ENCODE measurements at places on chromosomes 6 and 20.

DNA sequence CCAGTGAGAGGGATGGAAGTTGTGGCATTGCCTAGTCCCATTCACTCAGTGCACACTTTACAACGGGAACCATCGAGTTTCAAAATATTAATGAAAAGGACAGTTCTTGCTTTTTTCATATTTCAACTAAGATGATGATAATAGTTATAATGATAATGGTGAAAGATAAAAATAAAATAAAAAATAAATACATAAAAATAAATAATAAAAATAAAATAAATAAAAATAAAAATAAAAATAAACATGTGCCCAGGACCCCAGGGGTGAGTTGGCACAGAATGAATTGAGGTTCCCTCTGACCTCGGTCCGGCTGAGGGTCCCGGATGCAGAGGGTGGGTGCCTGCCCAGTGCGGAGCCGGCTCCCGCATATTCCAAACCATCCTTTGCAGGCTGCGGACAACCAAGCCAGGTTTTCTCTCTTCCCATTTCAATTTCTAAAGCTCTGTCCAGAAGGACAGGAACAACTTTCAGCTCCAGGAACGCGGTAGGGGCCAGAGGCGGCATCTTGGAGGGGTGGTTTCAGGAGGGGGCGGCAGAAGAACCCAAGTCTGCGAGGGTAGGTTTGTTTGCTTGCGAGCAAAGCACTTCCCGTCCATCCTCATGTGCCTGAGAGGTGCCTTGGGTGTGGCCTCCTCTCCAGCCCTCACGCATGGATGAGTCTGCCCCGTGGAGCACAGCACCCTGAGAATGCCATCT is 236.8 kb downstream of the DLL1 start:
- no peak for DNase-seq

DNA sequence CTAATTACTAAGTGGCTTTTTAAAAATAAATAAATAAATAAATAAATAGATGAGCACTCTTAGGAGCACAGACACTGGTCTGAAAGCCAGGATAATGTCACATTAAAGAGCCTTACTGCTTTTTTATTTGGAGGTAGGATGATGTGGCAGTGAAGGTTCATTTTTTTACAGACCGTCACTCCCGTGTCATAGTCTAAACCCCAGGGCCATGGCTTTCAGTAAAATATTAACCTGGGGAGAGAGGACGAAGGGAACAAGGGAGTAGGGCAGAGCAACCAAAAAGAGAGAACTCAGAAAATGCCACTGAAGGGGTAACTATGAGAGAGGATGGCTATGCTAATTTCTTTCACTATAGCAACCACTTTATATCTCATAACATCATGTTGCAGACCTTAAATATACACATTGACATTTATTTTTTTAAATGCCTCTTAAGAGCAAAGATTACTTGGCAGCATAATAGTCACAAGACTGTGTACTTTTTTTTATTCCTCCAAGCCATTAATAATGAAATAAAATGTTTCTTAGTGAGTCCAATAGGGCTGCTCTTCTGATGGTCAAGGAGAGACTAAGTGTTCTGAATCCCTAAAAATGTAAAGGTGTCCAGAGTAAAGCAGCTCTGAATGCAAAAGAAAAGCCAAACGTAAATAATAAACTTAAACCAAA is 100.9 kb upstream of the SIM1 start:
- no peak for DNase-seq

DNA sequence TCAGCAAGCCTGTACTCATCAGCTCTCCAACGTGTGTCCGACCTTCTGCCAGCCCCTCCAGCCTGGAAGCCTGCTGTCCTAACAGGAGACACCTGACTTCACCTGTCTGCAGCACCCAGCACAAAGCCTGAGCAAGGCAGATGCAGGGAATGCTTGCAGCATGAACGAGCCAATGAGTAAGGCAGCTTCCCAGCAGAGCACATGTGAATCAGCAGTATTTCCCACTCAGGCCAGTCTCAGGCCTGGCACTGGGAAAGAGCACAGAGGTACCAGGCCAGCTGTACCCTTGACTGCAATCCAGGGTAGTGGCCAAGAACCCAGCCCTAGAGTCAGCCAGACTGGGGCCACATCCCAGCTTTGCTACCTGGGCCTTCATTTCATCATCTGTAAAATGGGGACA is 120.8 kb downstream of the MAFB start:
- no peak for DNase-seq

GRCh38 chr20:15603978-15604805 is 969.1 kb downstream of the KIF16B start:
- no peak for DNase-seq

DNA sequence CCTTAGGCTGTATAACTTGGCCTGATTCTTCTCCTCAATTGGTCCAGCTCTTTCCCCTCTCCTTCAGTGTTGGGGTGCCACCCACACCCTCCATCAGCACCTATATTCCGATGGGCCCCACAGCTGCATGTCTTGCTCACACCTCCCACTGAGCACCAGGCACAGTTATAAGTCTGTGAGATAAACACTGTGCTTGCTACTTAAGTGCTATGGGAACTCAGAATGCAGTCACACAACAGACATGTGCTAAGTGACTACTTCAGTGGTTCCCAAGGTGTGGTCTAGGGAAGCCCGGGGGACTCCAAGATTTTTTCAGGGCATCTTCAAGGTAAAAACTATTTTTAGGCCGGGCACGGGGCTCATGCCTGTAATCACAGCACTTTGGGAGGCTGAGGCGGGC is 7.3 kb downstream of the ZC3H12D start:
- DNase-seq = no peak

Data from activated CD4-positive, CD25-positive, alpha-beta regulatory T cell treated with anti-CD3 and anti-CD28 coated beads, Interleukin-2, amount 50 U/mL, for 72 hours (primary cell).